ENCODE measurements at places on chromosomes 16 and 17.

GRCh38 chr17:30021708-30022317, 80.4 kb downstream of the EFCAB5 start:
- no peak for DNase-seq
- H3K27ac ChIP-seq = no peak overlapping the region
- no peaks in the 10 kb centered on the region for H3K36me3 ChIP-seq
- H3K4me1 ChIP-seq = no peaks in the 10 kb centered on the region
- peaks cover 5% of the 10 kb centered on the region for H3K27me3 ChIP-seq

DNA sequence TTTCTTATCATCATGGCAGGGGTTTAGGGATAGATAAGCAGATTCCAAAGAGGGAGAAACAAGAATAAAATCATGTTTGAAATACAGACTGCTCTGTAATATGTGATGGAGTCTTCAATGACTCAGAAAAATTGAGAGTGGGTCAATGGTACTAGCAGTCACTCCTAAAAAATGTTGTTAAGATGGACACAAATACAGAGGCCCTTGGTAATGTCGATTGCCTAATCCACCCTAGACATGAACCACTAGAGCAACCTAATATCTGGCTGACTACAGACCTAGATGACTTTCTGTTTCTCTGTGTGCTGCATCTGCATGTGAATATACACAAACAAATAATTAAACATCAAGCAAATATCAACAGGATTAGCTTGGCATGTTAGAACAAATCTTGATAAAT, 135.8 kb downstream of the CDH8 start:
- no peak overlapping the region for H3K27ac ChIP-seq
- no peak overlapping the region for H3K4me3 ChIP-seq
- H3K36me3 ChIP-seq = 0 out of 2 replicates have a peak, but pooled peaks cover 4% of the 10 kb centered on the region
- H3K27me3 ChIP-seq = no peaks in the 10 kb centered on the region
- no peaks in the 10 kb centered on the region for H3K4me1 ChIP-seq

GRCh38 chr16:19068237-19068815, 912 bp downstream of the COQ7 start:
- peaks cover 5% of the 10 kb centered on the region for H3K4me1 ChIP-seq
- H3K36me3 ChIP-seq = peaks cover 5% of the 10 kb centered on the region
- peak overlapping the region; percentile 93 for H3K4me3 ChIP-seq
- H3K27me3 ChIP-seq = no peaks in the 10 kb centered on the region
- no peak for DNase-seq

- peaks cover 70% of the 10 kb centered on the region for H3K36me3 ChIP-seq
- DNase-seq = no peak
- peaks cover 8% of the 10 kb centered on the region for H3K4me1 ChIP-seq
Measured at GRCh38 chr16:67869653-67870052, 3.2 kb upstream of the EDC4 start.

GRCh38 chr16:49556606-49557446, 183.2 kb downstream of the C16orf78 start:
- no peaks in the 10 kb centered on the region for H3K36me3 ChIP-seq
- H3K4me1 ChIP-seq = no peaks in the 10 kb centered on the region
- H3K4me3 ChIP-seq = no peak overlapping the region
- peaks cover 28% of the 10 kb centered on the region for H3K27me3 ChIP-seq
- DNase-seq = no peak

DNA sequence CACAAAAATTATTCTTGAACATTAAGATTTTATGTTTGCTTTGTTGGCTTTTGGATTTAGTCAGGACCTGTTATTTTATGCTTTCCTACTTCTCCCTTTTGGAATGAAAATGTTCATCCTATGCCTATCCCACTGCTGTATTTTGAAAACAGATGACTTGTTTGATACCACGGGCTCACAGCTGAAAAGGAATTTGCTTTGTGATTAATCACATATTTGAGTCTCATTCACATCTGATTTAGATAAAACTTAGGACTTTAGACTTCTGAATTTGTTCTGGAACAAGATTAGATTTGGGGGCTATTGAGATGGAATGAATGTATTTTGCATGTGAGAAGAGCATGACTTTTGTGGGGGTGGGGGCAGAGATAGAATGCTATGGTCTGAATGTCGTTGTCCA, 1012.6 kb downstream of the CDH11 start:
- no peak overlapping the region for H3K4me3 ChIP-seq
- no peaks in the 10 kb centered on the region for H3K36me3 ChIP-seq
- peaks cover 7% of the 10 kb centered on the region for H3K27me3 ChIP-seq
- no peak for DNase-seq

- peaks cover 23% of the 10 kb centered on the region for H3K4me1 ChIP-seq
- no peaks in the 10 kb centered on the region for H3K36me3 ChIP-seq
- DNase-seq = no peak
- no peak overlapping the region for H3K4me3 ChIP-seq
- H3K27ac ChIP-seq = peak overlapping the region; percentile 52
Measured at GRCh38 chr17:66430846-66431795, 128.7 kb downstream of the PRKCA start.

GRCh38 chr16:50467943-50468748, 80.0 kb upstream of the NKD1 start:
- H3K36me3 ChIP-seq = no peaks in the 10 kb centered on the region
- peak; percentile 42 for DNase-seq
- no peaks in the 10 kb centered on the region for H3K4me1 ChIP-seq
- H3K4me3 ChIP-seq = peak overlapping the region; percentile 16
- no peak overlapping the region for H3K27ac ChIP-seq

- DNase-seq = no peak
- H3K27ac ChIP-seq = no peak overlapping the region
- no peaks in the 10 kb centered on the region for H3K27me3 ChIP-seq
- H3K4me1 ChIP-seq = peaks cover 3% of the 10 kb centered on the region
- H3K36me3 ChIP-seq = peaks cover 98% of the 10 kb centered on the region
Measured at GRCh38 chr17:47663912-47664623, 14.3 kb downstream of the KPNB1 start.

- no peaks in the 10 kb centered on the region for H3K4me1 ChIP-seq
- DNase-seq = no peak
- H3K4me3 ChIP-seq = no peak overlapping the region
- H3K27me3 ChIP-seq = no peaks in the 10 kb centered on the region
- H3K36me3 ChIP-seq = no peaks in the 10 kb centered on the region
Measured at GRCh38 chr17:73057196-73057595, 35.3 kb downstream of the SLC39A11 start.

DNA sequence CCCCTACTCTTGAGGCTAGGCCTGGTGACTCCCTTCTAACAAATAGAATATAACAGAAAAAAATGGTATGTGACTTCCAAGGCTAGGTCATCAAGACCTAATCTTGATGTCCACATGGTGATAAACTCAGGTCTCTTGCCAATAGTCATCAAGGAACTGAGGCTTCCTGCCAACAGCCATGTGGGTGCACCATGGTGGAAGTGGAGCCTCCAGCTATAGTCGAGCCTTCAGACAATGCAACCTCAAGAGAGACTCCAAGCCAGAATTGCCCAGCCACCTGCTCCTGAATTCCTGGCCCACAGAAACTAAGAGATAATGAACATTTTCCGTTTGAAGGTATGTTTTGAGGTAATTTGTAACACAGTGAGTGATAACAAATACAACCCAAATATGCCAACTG, 55.9 kb upstream of the SREBF1 start:
- H3K36me3 ChIP-seq = peaks cover 41% of the 10 kb centered on the region
- no peaks in the 10 kb centered on the region for H3K27me3 ChIP-seq
- no peak overlapping the region for H3K27ac ChIP-seq
- no peak overlapping the region for H3K4me3 ChIP-seq
- H3K4me1 ChIP-seq = no peaks in the 10 kb centered on the region
- DNase-seq = no peak

DNA sequence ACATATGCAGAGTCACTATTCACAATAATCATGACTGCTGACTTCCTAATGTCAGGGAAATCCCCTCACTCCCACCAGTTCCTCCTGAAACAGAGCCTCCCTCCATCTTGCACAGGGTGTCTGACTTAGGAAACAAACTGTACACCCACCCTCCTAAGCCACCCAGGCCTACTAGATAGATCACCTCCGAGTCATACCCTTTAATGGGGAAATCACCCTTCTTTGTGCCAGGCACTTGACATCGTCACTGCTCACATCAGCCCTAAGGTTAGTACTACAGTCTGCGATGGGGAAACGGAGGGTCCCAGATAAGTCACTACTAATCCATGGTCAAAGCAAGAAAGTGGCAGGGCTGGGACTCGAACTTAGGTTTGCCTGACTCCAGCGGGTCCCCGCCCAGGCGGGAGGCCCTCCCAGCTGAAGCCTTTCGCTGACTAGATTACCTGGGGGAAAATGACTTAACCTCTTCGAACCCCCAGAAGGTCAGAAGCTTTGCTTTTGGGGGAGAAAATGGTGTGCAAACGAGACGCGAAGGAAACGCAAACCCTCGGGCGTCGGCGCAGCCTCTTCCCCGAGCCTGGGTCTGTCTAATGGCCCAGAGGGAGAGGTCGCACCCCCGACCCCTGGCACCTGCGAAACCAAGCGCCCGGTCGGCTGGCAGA, 3.4 kb upstream of the MLLT6 start:
- no peaks in the 10 kb centered on the region for H3K4me1 ChIP-seq
- DNase-seq = no peak

GRCh38 chr16:74775255-74775654, 635 bp upstream of the FA2H start:
- no peak overlapping the region for H3K27ac ChIP-seq
- no peaks in the 10 kb centered on the region for H3K36me3 ChIP-seq
- H3K4me1 ChIP-seq = no peaks in the 10 kb centered on the region
- peak overlapping the region; percentile 33 for H3K4me3 ChIP-seq
- no peak for DNase-seq
- H3K27me3 ChIP-seq = no peaks in the 10 kb centered on the region

GRCh38 chr16:66735891-66736290, 15.5 kb downstream of the DYNC1LI2 start:
- peaks cover 20% of the 10 kb centered on the region for H3K4me1 ChIP-seq
- DNase-seq = no peak
- H3K27ac ChIP-seq = peak overlapping the region; percentile 2
- H3K36me3 ChIP-seq = peaks cover 94% of the 10 kb centered on the region
- no peak overlapping the region for H3K4me3 ChIP-seq
- no peaks in the 10 kb centered on the region for H3K27me3 ChIP-seq

- no peak for DNase-seq
- H3K4me3 ChIP-seq = no peak overlapping the region
- peaks cover 5% of the 10 kb centered on the region for H3K4me1 ChIP-seq
- peaks cover 95% of the 10 kb centered on the region for H3K36me3 ChIP-seq
- no peaks in the 10 kb centered on the region for H3K27me3 ChIP-seq
- H3K27ac ChIP-seq = no peak overlapping the region
Measured at GRCh38 chr16:69322343-69322742, 8.0 kb downstream of the PDF start.

DNA sequence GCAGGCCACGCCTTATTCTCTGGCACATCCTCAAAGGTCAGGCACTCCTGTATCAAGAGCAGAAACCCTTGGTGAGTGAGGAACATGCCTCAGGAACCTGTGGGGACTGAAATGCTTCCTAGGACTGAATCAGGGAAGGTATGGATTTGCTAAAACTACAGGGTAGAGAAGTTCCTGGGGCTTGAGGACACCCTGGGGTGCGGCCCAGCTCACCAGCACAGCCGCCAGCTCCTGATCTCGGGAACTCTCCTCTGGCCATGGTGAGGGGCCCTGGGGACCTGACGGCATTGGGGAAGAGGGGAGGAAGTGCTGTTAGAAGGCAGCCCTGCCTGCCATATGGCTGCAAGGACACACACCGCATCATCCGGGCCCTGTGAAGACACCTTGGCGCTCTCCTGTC, 7.5 kb downstream of the ZSCAN10 start:
- H3K27ac ChIP-seq = no peak overlapping the region
- no peaks in the 10 kb centered on the region for H3K27me3 ChIP-seq
- H3K4me3 ChIP-seq = no peak overlapping the region
- H3K36me3 ChIP-seq = no peaks in the 10 kb centered on the region
- DNase-seq = no peak

GRCh38 chr17:29561554-29562517, 5.0 kb downstream of the ABHD15 start:
- H3K4me1 ChIP-seq = no peaks in the 10 kb centered on the region
- H3K27ac ChIP-seq = no peak overlapping the region
- no peak for DNase-seq
- H3K27me3 ChIP-seq = no peaks in the 10 kb centered on the region
- no peak overlapping the region for H3K4me3 ChIP-seq

- peaks cover 87% of the 10 kb centered on the region for H3K36me3 ChIP-seq
- no peaks in the 10 kb centered on the region for H3K4me1 ChIP-seq
- no peak overlapping the region for H3K27ac ChIP-seq
Measured at GRCh38 chr16:84088695-84089395, 27.9 kb downstream of the MBTPS1 start.

DNA sequence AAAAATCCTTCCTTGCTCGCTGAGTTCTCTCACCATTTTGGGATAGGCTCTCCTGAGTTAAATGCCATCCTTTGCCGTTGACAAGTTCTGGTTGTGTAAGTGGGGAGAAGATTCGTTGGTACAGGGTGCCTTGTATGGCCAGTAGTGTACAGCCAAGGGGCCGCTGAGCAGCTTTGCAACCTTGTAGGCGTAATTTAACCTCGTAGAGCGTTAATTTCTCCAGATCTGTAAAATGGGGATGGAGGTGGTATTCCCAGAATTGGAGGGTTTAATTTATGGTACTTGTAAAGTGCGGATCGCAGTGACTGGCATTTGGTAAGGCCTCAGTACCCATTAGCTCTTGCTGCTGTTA, 1.4 kb downstream of the ARSG start:
- DNase-seq = no peak
- H3K4me3 ChIP-seq = no peak overlapping the region
- peaks cover 41% of the 10 kb centered on the region for H3K27me3 ChIP-seq
- H3K36me3 ChIP-seq = no peaks in the 10 kb centered on the region
- no peaks in the 10 kb centered on the region for H3K4me1 ChIP-seq

DNA sequence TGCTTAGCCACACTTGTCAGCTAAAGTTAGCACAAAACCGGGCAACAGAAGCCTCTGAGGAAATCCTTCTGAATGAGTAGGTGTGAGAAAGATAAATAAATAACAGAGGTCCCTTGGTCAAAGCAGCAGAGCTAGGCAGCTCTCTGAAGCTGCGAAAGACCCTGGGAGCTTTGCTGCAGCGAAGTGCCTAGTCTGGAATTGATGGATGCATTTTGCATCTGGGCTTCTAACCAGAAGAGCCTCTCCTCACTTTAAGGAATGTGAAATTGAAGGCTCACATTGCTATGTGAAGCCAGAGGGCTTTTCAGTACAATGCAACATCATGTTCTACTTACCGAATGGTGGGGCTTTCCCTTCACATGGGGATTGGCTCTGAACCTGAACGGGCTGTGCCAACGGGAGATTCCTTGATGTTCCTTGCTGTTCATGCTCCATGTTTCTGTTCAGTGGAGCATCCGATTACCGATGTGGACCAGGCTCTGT, 274.6 kb downstream of the HS3ST3B1 start:
- H3K36me3 ChIP-seq = no peaks in the 10 kb centered on the region
- no peaks in the 10 kb centered on the region for H3K4me1 ChIP-seq
- H3K27me3 ChIP-seq = peaks cover 5% of the 10 kb centered on the region
- H3K27ac ChIP-seq = no peak overlapping the region
